Effector CD8-positive, alpha-beta T cell (primary cell): ENCODE measurements at places on chromosomes 7 and 10.

GRCh38 chr10:73444457-73444856 is 11.1 kb upstream of the MSS51 start:
- no peak for DNase-seq

DNA sequence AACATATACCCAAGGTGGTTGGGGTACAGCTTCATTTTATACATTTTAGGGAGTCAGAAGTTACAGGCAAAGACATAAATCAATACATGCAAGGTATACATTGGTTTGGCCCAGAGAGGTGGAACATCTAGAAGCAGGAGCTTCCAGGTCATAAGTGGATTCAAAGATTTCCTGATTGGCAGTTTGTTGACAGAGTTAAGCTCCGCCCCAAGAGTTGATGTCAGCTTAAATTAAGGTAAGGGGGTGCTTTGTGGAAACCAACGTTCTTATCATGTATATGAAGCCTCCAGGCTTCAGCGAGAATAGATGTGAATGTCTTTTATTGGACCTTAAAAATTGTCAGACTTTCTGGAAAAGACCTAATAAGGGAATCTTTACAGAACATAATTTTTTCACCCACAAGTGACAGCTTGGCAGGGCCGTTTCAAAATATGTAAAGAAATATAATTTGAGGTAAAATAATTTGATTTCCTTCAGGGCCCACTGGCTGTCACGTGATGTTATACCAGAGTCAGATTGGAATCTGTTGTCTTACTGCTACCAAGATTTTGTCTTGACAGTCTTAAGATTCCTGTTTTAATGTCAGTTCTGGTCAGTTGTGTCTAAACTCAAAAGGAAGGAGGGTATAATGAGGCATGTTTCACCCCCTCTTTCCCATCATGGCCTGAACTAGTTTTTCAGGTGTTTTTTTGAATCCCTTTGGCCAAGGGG is 6.3 kb upstream of the PANK1 start:
- no peak for DNase-seq

- DNase-seq, result no peak
Observed at GRCh38 chr7:18086165-18087025, 58.7 kb upstream of the PRPS1L1 start.

DNA sequence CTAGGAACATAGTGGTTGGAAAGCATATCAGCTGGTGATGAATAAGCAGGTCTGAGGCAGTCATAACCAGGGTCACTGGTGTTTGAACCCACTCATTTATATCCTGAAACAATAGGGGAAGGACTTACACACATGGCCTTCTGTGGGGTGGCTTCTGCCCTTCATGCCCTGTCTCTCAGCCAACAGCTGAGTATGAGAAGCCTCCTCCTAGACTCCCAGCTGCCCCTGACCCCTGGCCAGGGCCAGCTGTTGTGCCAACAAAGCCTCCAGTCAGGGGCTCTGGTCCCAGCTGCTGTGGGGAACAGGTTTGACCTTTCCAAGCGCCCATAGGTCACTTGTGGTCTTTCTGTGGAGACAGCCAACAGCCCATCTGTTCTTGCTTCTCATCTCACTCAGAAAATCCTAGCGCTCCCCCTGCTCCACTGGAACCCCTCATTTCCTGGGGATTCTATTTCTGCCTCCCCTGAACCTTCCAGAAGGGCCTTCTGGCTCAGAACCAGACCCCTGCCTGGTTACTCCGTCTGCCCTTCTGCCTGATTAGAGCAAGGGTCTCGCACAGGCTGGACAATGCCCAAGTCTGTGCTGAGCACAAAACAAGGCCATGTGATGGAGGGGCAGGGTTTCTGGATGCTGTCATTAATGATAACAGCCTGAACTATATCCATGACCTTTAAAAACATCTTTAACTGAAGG is 9.7 kb upstream of the PURB start:
- no peak for DNase-seq

- no peak for DNase-seq
Observed at GRCh38 chr10:69265521-69265920, 12.8 kb upstream of the HK1 start.

- DNase-seq, result no peak
Observed at GRCh38 chr10:85458324-85458723, 908.3 kb downstream of the GRID1 start.

DNA sequence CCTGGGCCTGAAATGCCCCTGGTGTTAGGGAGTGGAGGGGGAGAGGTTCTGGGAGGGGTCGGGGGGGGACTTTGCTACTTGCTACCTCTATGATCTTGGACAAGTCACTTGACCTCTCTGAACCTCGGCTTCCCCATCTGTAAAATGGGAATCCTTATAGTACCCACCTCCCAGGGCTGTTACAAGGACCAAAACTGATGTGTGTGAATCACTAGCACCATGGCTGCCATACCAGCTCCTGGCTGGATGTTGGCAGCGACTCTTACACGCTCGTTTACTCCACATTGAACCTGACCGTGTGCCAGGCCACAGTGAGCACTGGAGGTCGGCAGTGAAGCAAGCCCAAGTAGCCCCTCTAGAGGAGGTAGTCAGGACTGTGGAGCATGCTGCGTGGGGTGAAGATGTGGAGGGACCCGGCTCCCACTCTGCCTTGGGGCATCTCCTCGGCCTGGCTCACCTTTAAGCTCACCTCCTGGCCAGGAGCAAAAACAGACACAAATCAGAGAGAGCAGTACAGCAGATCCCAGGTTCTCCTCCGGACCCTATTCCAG is 28.9 kb downstream of the PPIF start:
- DNase-seq, result no peak

DNA sequence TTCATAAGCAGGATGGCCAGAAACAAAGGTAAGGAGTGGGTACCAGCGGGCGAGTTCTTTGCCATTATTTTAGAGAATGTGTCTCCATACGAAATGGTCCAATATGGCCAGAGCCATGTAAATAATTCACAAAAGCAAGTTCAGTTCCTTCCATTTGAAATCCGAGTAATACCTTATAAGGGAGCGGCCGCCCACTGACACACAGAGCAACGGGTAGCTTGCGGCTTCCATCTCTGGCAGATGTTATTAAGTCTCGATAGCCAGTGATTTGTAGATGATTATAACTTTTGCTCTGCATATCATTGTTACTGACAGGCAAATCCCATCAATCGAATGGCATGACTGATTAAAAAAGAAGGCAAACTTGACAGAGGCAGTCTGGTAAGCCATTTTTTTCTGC is 63.2 kb downstream of the GFRA1 start:
- no peak for DNase-seq

DNA sequence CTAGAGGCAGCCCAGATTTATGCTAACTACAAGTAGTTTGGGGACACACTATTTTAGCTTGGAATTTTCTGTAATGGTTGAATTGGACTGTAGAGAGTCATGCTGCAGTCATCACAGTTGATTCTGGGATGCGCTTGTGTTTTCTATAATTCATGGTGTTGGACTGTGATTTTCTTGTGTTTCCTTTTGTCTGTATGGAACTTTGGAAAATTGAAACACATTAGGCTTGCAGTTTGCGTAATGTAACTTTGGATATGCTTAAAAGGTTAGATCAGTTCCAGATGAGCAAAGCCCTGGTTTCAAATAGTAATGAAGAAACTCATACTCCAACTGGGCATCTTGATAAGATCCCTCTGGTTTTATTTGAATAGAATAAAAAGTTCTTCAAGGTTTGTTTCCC is 502.2 kb downstream of the ARL4A start:
- DNase-seq, result no peak

DNA sequence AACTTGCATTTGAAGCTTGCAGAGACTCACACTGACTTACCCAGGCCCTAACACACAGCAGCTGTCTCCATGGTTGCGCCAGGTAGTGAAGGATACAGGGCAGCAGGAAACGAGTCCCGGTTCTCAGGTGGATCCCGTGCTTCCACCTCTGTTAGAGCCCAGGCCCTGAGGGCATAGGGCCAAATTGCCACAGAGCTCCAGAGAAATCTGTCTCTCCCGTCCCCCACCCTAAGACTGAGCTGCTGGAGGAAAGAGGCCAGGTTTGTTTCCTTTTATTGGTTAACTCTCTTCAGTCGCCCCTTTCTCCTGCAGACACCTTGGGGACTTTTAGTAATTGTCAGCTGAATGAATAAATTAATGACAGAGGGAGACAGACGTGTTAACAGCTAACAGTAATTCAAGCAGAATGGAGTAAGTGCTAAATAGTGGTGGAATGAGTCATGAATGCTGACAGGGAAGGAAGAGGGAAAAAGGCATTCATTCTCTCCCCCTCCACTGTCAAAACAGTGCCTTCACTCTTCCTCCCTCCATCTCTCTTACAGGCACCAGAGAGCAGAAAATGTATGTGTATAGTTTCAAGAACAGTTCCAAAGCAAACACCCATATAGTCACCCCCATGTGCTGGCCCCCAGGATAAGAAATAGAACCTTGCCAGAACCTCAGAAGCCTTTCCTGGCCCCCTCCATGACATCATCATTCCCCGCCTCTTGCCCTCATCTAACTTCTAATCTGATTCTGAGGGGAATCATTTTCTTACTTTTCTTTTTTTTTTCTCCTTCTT is 16.8 kb upstream of the DLG5 start:
- DNase-seq, result no peak

- DNase-seq, result no peak
Observed at GRCh38 chr7:45690762-45691150, 116.6 kb downstream of the ADCY1 start.

GRCh38 chr10:55224007-55224781 is 423.2 kb upstream of the PCDH15 start:
- DNase-seq, result no peak

- DNase-seq, result no peak
Observed at GRCh38 chr7:122595885-122596284, 103.0 kb downstream of the RNF133 start.

GRCh38 chr7:69173846-69174245 is 424.4 kb upstream of the AUTS2 start:
- DNase-seq, result no peak

DNA sequence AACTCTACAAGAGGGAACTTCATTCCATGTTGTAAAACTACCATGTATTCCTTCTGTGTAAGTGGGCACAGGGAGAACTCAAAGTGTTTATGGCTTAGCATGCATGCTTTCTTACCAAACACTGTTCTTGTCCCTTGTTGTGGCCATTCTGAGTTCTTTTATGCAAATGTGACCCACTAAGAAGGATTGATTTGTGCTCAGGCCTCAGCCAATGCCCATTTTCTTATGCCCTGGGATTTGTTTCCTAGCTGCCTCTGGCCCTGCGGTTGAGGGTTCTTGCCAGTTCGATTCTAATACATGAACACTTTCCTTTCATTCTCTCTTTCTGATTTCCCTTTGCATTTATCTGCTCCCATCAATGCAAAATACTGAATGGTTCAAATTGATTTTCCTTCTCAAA is 316.7 kb downstream of the NRG3 start:
- no peak for DNase-seq

- no peak for DNase-seq
Observed at GRCh38 chr7:98464558-98464940, 63.7 kb upstream of the BAIAP2L1 start.

GRCh38 chr7:137305901-137306621 is 37.5 kb downstream of the PTN start:
- no peak for DNase-seq

DNA sequence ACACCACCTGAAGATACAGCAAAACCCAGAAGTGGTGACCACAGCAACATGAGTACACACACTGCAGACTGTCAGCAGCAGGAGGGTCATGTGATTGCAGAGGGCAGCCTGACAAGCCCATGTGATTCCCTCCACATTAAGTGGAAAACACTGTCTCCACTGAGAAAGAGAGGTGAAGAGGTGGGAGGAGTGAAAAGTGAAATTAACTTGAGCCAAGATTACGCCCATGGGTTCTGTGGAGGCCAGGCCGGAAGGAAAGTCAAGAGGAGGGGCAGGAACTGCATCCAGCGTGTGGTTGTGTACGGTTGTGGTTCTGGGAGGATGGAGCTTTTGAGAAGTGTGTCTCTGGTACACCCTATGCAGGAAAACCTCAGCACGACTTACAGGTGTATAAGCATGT is 138.5 kb downstream of the PLXNA4 start:
- DNase-seq, result no peak

GRCh38 chr10:48429309-48429708 is 122.8 kb downstream of the MAPK8 start:
- DNase-seq, result no peak

DNA sequence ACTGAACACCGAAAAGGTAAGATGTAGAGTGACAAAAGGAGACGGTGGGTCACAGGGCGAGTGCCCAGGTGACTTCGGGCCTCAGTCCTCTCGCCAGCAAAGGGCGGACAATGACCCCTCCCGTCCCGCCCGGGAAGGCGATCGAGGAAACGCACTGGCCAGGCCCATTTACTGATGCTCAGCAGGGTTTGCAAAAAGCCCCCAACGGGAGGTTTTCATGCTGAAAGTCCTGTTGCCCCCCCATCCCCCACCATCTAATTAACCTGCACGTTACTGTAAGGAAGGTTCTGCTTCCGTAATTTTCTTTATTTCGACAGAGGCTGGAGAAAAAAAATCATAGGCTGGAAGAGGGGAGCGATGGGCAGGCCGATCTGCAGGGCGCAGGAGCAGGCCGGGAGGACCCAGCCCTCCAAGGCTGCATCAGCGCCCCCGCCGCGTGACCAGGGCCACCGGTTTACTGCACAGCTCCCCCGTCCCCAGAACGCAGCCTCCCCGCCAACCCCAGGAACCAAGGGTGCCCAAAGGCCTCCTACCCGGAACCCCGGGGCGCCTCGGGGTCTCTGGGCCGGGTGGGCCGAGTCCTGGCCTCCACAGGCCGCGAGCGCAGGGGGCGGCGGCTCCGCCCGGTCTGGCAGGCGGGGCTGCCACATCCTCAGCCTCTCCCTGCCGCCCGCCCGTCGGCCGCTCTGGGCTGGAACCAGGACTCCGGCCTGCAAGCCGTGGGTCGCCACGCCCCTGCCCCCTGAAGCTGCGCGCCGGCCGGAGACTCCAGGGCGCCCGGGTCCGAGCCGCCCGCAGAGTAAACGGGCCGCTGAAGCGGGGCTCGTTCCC is 613 bp downstream of the OAT start:
- peak; percentile 26 for DNase-seq

DNA sequence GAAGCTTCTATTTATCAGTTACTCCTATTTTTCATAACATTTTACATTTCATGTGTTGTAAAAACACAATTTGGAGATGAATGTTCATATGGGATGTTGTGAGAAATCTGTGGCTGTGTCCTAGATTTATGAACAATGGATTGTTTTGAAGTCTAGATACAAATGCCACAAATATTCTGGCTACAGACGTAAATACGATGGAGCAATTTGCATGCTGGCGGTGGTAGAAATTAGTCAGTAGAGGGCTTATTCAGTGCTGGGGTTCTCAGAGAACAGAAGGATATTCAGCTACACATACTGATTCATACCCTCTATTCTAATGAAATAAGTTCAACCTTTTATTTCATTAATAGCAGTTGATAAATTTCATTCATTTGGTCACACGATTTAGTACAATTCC is 48.8 kb downstream of the PLPP4 start:
- no peak for DNase-seq

GRCh38 chr7:131112431-131112830 is 215.2 kb upstream of the MKLN1 start:
- DNase-seq, result no peak

GRCh38 chr10:33412653-33413361 is 78.3 kb upstream of the NRP1 start:
- DNase-seq, result no peak
